SK-N-DZ (cell line): ENCODE measurements at places on chromosomes 2 and 18.
A peak's percentile ranks its signal among the peaks of the same experiment; 100 is the strongest.

GRCh38 chr18:35089382-35089781, 48.2 kb downstream of the MAPRE2 start:
- DNase-seq = no peak

GRCh38 chr2:81087646-81088045, 783.1 kb upstream of the LRRTM1 start:
- no peak for DNase-seq

DNA sequence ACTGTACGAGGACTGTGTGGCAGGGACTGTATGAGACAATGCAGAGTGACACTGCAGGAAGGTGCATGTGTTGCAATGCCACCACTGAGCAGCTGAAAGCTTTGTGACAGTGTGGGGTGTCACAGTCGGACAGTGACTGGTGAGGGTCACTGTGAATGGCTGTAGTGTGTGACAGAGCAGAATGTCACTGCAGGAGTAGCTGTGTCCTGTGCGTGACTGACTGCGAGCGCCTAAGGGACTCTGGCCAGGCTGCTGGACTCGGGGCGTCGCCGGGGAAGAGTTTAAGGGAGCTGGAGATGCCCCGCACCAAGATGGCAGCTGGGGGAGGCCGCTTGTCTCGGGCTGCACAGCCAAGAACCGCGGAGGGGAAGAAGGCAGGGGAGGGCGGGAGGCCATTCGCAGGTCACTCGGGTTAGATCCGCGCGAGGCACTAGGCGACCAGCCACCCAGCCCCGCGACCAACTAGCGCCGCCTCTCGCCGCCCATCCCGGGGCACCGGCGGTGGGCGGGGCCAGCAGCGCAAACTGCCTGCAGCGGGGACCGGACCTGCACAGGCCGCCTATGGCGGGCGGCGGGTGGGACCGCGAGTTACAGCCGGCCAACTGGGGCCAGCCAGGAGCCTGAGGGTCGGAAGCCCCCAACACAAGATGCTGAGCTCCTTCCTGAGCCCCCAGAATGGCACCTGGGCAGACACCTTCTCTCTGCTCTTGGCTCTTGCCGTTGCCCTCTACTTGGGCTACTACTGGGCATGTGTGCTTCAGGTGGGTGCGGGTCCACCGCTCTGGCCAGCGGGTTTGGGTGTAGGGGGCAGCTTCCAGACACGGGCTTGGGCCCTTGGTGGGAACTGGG, at the start of gene ABHD1:
ABHD1 (plus strand) TSS at position 514 of the 849 bp plus-strand sequence; CDS start at position 648, 134 bp downstream.
- peak; percentile 21 for DNase-seq

GRCh38 chr18:13456736-13457271, 238.2 kb downstream of the LDLRAD4 start:
- DNase-seq = no peak

DNA sequence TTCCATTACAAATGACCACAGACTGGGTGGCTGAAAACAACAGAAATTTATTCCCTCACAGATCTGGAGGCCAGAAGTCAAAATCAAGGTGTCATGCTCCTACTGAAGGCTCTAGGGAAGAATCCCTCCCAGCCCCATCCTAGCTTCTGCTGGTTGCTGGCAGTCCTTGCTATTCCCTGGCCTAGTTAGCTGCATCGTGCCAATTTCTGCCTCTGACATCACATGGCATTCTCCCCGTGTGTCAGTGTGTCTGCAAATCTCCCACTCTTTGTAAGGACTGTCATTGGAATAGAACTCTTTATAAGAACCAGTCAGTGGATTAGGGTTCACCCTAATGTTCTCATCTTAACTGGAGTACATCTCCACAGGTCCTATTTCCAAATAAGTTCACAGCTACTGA, 30.5 kb upstream of the NCKAP5 start:
- DNase-seq = no peak

- peak; percentile 49 for DNase-seq
Observed at GRCh38 chr2:100610381-100610831, 47.6 kb downstream of the PDCL3 start.

DNA sequence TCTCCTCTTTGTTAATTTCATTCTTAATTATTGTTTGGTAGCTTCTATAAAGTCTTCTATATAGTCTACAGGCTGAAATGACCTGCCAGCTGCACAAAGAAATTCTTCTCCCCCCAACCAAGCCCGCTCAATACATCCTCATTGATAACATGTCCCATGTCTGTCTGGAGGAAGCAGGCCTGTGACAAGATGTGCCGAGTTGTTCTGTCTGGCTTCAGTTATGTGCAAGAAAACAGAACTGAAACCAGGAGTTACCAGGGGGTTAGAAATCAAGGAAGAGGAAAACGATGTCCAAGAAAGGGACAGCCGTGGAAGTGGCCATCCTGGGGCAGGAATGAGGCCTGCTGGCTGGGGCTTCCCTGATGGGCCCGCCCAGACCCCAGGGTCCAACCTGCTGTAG, 57.6 kb downstream of the MTCL1 start:
- DNase-seq = no peak

GRCh38 chr2:124534028-124534427, 508.9 kb downstream of the CNTNAP5 start:
- no peak for DNase-seq

GRCh38 chr2:176105078-176105729, 1.9 kb upstream of the HOXD11 start:
- no peak for DNase-seq

- DNase-seq = peak; percentile 70
Observed at GRCh38 chr2:189580241-189580651, 340 bp downstream of the SLC40A1 start.

- DNase-seq = no peak
Observed at GRCh38 chr18:40624959-40625358, 1330.1 kb upstream of the PIK3C3 start.

DNA sequence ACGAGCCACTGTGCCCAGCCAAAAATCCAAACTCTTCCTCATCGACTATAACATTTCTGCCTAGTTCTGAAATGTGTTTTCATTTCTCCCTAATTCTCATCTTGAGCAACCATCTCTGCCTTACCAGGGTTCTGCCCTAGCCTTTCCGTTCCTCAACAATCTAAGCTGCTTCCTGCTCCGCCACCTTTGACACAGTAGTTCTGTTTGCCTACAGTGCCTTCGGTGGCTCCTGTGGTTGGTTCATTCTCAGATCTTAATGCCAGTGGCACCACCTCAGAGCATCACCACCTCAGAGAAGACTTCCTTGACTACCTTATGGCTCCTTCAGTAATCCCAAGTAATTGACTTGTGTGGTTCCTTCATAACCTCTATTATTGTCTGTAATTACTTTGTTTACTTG, 3.8 kb downstream of the SOCS6 start:
- DNase-seq = no peak
